ENCODE measurements at places on chromosomes 12 and 14. TPM values are rescaled to one million over a fixed set of nuclear protein-coding genes. Genes with fewer than 3 reads are reported as not detected.

Gene NIN
- 43.3 TPM for total RNA-seq

Gene GLIPR1L1
- not detected for total RNA-seq

Gene MYL6B
- total RNA-seq, result 79.4 TPM

Gene RTL1
- not detected for total RNA-seq

Gene RIN3
- total RNA-seq, result 0.74 TPM

Gene KRT83
- total RNA-seq, result not detected

Gene NFE2
- 0.98 TPM for total RNA-seq

Gene RERGL
- total RNA-seq, result 0.74 TPM

Gene BHLHE41
- total RNA-seq, result 0.74 TPM

Gene SOAT2
- not detected for total RNA-seq

Gene MGP
- total RNA-seq, result 12.0 TPM

Data from temporal lobe (tissue), 4 donors.